ENCODE measurements at places on chromosomes 7 and 10.
A peak's percentile ranks its signal among the peaks of the same experiment; 100 is the strongest.

GRCh38 chr10:30705625-30706149, 76.1 kb upstream of the LYZL2 start:
- no peak for DNase-seq

DNA sequence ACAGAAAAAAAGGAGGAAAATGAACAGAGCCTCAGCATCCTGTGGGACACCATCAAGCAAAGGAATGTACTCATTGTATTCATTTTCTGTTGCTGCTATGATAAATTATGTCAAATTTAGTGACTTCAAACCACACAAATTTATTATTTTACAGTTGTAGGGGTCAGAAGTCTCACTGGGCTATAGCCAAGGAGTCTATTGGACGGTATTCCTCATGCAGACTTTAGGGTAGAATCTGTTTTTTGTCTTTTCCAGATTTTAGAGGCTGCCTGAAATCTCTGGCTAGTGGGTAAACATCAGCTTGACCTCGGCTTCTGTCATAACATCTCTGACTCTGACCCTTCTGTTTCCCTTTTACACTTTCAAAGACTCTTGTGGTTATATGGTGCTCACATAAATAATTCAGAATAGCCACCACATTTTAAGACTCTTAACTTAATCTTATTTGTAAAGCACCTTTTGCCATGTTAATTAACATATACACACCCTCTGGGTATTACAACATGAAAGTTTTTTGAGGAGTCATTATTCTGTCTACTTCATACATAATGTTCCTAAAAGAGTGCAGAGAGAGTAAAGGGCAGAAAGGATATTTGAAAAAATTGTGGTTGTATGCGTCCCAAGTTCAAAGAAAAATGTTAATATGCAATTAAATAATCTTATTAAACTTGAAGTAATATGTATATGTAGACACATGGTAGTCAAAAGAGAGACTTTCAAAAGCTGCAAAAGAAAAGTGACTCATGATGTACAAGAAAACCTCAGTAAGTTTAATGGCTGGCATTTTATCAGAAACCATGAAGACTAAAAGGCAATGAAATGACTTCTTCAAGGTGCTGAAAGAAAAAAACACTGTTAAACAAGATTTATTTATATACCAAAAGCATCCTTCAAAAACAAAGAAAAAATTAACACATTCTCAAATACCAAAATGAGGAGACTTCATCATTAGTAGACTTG, 70.8 kb upstream of the MEOX2 start:
- no peak for DNase-seq

- DNase-seq = no peak
These were observed 765 bp downstream of the CELF2 start for GRCh38 chr10:11018432-11018841.

- peak; percentile 78 for DNase-seq
These were observed 181.4 kb upstream of the TNS3 start for GRCh38 chr7:47763063-47763974.

GRCh38 chr7:159152816-159153215, 8.1 kb upstream of the VIPR2 start:
- no peak for DNase-seq
